ENCODE measurements at places on chromosomes 11 and 22.

DNA sequence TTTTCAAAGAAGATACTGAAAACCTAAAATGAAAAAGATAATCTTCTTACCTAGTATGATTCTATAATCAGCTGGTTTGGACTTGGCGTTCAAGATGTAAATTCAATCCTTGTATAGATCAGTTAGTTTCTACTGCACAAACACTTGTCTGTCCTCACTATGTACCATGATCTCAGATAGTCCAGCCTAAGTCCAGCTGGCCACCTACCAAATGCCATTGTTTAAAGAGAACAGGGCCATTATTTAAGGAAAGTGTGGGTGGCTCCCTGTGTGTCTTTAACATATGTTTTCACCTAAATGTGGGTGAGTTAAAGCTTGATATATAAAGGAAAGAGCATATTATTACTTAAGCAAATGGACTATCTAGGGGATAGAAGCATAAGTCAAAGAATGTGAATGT, 38.6 kb downstream of the BLID start:
- DNase-seq: no peak

DNA sequence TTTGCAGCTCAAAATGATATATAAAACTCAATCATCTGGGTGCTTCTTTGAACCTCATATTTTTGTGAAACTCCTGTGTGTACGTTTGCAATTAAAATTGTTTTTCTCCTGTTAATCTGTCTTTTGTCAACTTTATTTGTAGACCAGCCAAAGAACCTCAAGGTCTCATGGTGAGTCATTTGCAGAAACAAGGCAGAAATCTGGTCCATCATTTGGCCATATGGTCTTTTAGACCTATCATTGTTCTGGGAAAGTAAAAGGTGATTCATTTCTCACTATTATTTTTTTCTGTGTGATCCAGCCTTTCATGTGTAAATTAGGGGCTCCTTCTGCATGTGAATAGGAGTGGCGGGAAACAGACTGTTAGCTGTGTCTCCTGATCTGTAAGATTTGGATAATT, 399.1 kb upstream of the DDI1 start:
- DNase-seq: no peak

DNA sequence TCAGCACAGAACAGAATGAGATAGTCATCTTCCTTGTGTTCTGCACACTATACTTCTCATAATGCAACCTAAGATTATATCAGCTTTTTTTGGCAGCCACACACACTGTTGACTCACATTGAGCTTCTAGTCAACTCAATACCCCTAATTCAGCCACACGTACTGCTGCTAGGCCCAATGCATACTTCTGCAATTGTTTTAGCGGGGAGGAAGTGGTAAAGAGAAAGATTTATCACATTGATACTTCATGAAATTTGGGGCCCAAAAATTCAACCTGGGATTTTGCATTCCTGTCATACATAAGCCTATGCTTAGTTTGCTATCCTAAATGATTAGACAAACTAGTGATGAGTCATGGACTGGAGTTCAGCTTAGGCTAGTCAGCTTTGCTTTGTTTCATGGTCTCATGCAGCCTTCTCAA, 8.6 kb upstream of the UPB1 start:
- DNase-seq: no peak

GRCh38 chr22:46085828-46086576, 64.3 kb upstream of the PPARA start:
- DNase-seq: no peak

DNA sequence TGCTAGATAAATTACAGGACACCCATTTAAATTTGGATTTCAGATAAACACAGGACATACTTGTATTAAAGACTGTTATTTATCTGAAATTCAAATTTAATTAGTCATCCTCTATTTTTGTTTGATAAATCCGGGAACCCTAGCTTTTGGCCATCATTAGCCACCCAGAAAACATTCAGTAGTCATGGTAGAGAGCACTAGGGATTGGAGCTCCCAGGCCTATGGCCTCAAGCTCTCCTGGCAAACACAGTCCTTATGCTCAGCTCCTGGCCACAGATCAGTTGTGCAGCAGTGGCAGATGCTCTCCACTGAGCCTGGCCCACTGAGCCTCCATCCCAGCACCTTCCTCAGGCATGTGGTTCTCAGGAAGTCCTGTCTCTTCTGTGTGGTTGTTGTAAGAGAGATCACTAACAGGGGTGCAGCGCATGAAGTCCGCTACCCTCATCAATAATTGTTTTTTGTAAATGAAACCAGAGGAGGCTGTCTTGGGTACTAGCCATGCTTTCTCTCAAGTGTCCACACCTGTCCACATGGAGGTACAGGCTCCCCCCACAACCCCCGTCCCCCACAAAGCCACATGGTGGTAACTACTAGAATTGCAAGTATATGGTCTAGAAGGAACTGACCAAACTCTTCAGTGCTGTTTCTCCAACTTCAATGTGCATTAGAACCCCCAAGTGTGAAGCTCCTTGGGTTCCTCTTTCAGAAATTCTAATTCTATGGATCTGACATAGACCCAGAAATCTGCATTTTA, 1.1 kb upstream of the IRAG1 start:
- DNase-seq: peak; percentile 9

- peak; percentile 74 for DNase-seq
Observed at GRCh38 chr22:42621505-42622002, 6.9 kb upstream of the POLDIP3 start.
